ENCODE measurements at places on chromosomes 3 and 15.

DNA sequence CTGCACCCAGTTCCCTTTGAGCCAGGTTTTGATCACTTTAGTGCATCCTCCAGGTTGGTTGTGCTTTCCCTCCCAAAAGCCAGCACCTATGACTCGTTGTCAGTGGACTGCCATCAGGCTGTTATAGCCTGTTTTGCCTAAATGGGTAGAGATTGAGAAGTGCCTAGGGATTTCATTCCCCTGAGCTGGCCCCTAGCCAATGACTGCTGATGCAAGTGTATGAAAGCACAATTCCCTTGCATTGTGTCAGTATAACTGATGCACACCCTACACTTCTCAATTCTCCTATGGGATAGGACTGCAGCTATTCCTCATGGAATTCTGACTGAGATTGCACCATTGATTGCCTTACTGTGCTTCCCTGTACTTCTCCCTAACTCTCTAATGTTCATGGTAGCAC lies 102.1 kb upstream of the ARPP21 start:
- no peak overlapping the region for H3K27ac ChIP-seq
- DNase-seq, result no peak

DNA sequence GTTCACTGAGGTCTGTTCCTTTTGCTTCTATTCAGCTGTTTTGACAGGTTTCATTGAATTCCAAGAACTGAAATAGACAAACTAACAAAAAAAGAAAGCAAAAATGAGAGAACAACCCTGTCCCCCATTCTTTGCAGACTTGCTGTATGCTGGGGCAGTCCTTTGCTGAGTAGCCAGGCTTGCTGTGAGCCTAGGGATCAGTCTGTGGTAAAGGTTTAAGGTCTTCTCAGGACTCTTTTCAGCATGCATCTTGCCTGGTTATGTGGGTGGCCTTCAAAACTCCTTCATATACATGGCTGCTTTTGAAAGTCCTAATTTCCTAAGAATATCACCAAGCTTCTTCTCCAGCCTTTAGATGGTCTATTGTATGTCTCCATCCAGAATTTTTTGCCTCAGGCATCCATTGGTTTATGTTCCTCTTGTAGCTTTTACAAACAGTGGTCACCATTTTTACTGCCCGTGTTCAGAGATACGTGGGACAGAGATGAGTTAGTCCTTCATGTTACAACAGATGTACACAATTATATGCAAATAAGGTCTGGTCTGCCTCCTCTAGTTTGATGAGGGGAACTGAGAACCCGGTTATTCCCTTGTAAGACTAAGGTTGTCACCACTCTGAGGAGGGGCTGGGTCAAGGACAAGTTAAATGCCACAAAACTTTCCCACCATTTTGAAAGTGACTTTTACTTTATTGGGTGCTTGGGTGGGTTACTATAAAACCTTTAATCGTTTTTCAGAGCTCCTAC lies 41.4 kb downstream of the SACM1L start:
- no peak overlapping the region for H3K27ac ChIP-seq
- H3K27me3 ChIP-seq, result no peaks in the 10 kb centered on the region

DNA sequence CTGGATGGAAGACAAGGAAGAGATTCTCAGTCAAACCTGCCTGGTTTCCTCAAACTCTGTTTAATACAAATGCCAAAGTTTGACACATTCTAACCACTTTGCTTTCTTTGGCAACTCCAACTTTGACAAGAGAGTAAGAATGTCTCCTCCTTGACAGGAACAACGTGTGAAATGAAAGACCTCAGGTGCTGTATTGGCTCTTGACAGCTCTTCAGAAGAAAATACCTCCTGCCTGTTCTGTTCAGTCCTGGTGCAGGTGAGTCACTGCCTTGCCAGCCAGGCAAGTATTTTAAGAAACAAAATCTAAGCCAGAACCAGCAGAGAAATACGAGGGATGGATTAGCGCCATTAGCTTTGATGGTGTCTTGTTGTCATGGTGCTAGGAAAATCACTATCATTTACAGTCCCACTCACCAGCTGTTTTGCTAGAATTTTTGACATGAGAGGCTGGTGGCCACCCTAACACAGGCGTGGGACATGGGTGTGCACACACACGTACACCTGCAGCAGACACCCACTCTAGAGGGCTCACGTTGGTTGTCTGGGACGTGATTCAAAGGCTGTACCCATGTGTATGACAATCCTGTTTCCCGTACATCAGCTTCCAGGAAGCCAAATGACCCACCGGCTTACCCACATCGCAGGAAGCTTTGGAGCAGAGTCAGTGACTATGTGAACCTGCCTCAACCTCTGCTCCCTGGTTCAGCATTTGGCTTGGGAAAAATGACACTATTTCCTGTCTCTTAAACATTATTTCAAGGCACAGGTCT lies 60.4 kb downstream of the CCNL1 start:
- no peak for DNase-seq
- H3K4me1 ChIP-seq, result no peaks in the 10 kb centered on the region
- H3K27me3 ChIP-seq, result no peaks in the 10 kb centered on the region
- no peak overlapping the region for H3K27ac ChIP-seq

GRCh38 chr3:187286467-187287059 lies 5.0 kb downstream of the MASP1 start:
- no peaks in the 10 kb centered on the region for H3K36me3 ChIP-seq
- no peak overlapping the region for H3K4me3 ChIP-seq
- DNase-seq, result no peak
- no peaks in the 10 kb centered on the region for H3K27me3 ChIP-seq
- no peaks in the 10 kb centered on the region for H3K4me1 ChIP-seq
- H3K27ac ChIP-seq, result peak overlapping the region; percentile 53

DNA sequence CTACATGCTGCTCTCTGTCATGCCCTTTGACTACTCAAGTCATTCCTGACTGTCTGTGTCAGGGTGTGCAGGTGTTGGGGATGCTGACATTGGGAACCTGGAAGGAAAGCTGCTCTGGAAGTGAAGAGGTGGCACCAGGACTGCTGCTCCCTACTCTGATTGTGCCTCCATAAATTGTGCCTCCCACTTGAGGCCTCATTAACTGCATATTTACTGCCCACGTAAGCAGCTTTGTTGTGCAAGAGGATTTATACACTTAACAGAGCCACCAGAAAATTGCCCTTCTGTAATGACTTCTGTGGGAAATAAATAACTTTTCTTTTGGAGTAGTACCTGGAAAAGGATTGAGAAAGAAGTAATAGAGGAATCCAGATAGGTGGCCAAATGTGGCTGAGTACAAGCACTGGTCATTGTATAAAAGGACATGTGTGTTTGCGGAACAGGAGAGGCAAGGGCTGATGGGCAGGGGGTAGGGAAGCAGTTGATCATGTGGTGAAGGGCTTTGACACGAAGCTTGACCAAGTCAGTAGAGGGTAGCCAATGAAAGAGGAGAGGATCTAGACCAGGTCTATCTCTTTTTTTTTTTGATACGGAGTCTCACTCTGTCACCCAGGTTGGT lies 24.8 kb downstream of the IL20RB start:
- no peaks in the 10 kb centered on the region for H3K36me3 ChIP-seq
- H3K4me1 ChIP-seq, result peaks cover 14% of the 10 kb centered on the region
- no peak overlapping the region for H3K27ac ChIP-seq
- H3K4me3 ChIP-seq, result no peak overlapping the region
- no peak for DNase-seq

DNA sequence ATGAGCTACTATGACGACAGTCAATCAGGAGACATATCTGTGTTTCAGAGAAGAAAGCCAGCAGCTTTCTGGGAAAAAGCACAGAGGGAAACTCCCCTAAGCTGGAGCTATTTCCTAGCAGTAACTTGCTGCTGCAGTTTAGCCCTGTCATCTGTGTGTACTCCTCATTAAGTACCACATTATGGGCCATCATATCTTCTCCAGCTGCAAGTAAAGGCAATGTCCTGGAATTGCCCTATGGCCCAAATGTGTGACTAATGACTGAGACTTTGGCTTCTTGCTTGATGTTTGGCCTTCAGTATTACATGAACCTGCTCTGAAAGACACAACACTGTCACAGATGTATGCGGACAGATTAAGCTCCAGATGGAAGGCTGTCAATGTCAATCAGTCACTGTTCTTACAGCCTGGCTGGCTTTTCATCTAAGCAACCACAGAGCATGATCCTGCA lies 190.8 kb downstream of the FHIT start:
- no peaks in the 10 kb centered on the region for H3K27me3 ChIP-seq
- no peaks in the 10 kb centered on the region for H3K36me3 ChIP-seq
- no peaks in the 10 kb centered on the region for H3K4me1 ChIP-seq
- H3K4me3 ChIP-seq, result no peak overlapping the region

DNA sequence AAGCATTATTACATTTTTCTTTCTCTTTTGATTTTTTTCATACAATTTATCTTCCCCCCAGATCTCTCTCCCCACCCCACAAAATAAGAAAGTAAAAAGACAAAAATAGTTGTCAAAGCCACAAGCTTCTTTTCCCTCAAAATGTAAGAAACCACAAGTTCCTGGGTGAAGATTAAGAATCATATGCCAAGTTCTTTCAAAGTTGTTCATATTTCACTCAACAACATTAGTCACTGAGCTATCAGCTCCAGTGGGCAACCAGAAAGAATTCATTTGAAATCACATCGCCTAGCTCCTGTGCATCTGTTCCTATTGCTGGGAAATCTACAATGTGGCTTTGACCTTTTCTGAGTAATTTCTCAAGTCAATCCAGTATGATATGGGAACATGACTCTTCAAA lies 681.6 kb upstream of the ARPP21 start:
- no peaks in the 10 kb centered on the region for H3K36me3 ChIP-seq
- no peak overlapping the region for H3K4me3 ChIP-seq
- H3K27me3 ChIP-seq, result no peaks in the 10 kb centered on the region
- no peak for DNase-seq
- H3K27ac ChIP-seq, result no peak overlapping the region

Data from Caco-2 (cell line).